ENCODE measurements at places on chromosomes 12 and 14. TPM values are rescaled to one million over a fixed set of nuclear protein-coding genes. Genes with fewer than 3 reads are reported as not detected.

The TUNAR gene
- polyA plus RNA-seq, result not detected

- DNase-seq, result no peak
These were observed 112.3 kb upstream of the C14orf180 start for GRCh38 chr14:104467236-104467635.

GRCh38 chr14:68375376-68375775, 417.5 kb downstream of the ZFP36L1 start:
- no peak for DNase-seq

DNA sequence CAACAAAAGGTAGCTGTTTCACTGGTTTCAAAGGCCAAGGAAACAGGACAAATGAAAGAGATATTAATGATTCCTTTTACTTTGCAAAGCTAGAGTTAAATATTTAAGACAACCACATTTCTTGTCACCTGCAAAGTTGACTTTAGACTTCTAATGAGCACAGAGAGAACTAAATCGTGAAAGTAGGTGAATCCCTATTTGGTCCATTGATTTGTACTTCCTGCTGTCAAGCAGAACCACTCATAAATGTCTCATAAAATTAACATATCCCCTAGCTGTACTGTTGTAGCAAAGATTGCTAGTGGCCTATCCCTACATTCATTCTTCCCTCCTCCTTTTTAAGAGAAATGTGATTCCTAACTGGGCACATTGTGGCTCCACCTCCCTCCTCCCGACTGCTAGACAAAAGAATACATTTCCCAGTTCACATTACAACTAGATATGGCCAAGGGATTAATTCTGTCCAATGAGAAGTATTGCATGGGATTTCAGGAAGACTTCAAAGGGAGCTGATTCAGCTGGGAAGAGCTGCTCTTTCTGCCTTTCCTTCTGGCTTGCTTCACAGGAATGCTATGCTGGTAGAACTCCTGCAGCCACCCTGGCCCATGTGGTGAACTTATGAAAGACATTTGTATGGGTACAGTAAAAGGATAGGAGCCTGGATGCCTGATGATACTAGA, 227.5 kb upstream of the ABCD2 start:
- DNase-seq, result no peak

GRCh38 chr12:24537083-24537860, 411.6 kb downstream of the BCAT1 start:
- no peak for DNase-seq

DNA sequence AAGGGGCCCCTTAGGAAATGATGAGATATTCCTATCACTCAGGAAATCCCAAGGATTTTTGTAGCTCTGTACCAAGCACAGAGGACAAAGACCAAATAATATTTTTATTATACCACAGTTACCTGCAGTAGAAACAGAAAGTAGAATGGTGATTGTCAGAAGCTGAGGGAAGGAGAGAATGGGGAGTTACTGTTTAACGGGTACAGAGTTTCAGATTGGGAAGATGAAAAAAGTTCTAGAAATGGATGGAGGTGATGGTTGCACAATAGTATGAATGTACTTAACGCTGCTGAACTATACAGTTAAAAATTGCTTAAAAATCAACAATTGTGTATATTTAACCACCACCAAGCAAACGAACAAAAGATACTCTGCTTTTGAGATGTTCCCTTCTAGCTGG, 24.1 kb downstream of the FLVCR2 start:
- no peak for DNase-seq

DNA sequence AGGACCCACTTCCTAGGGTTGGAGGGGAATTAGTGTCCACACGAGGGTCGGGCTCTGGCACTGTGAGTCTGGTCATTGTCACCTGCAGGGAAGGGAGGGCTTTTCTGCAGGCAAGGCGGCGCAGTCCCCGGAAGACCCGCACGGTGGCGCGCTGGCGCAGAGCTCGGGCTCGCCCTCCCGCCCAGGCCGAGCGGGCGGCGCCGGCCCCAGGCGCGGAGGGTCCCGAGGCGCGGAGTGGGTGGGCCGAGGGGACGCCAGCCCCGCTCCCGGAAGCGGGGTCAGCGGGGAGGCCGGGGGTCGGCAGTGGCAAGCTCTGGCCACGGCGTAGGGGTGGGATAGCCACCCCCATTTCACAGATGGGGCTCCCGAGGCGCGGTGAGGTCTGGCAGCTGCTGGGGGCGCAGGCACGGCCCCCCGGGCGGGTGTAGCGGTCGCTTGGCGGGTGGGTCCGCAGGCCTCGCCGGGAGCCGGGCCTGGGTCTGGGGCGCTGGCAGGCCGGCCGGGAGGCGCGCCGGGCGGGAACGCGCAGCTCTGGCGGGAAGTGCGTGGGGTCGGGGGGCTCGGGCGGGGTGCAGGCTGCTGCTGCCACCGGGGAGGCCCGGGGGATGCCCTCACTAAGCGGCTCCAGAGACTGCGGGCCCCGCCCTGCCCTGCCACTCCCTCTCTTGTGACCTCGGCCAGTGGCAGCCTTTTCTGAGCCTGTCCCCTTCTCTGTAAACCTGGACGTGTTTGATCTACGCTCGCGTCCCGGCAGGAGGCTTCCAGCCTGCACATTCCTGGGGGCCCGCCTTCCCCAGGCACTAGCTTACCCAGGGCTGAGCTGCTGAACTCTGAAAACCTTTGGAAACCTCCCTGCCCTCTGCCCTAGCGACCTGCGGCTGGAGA, 46.1 kb downstream of the CYP46A1 start:
- DNase-seq, result peak; percentile 70

- DNase-seq, result no peak
These were observed 63.0 kb upstream of the HMGA2 start for GRCh38 chr12:65761301-65761700.

DNA sequence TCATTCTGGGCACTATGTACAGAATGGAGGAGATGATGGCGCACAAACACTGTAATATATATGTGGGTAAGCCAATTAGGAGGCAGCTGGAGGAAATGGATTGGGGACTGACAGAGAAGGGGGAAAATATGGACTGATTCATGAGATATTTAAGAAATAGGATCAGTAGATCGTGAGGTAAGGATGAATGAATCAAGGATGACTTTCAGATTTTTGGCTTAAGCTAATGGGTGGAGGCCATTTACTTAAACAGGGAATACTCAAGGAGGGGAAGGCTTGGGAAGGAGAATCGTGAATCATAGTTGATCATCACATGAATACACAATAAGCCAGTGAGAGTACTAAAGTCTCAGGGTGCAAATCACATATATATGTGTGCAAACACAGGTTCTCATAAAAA, 11.2 kb upstream of the GNPNAT1 start:
- DNase-seq, result no peak

Measured in heart left ventricle (tissue), 16 donors.